Aortic smooth muscle cell (primary cell): ENCODE measurements at places on chromosomes 5 and 9. TPM values are rescaled to one million over a fixed set of nuclear protein-coding genes. Genes with fewer than 3 reads are reported as not detected.

FOXD4L6 gene
- 0.06 TPM in 1 of 2 replicates, not detected in the other for total RNA-seq

SLC1A1 gene
- total RNA-seq, result 38.7 and 78.2 TPM in 2 replicates

IL9 gene
- total RNA-seq, result not detected in 2 replicates

CDC26 gene
- 56.0 and 58.9 TPM in 2 replicates for total RNA-seq

ZDHHC11B gene
- total RNA-seq, result 0.26 TPM in 1 of 2 replicates, not detected in the other

POU4F3 gene
- total RNA-seq, result 0.06 TPM in 1 of 2 replicates, not detected in the other

THBS4 gene
- total RNA-seq, result 0.56 and 1.3 TPM in 2 replicates

SPINK5 gene
- 0.13 TPM in 1 of 2 replicates, not detected in the other for total RNA-seq

F2RL2 gene
- 1.7 and 4.2 TPM in 2 replicates for total RNA-seq

MYORG gene
- 0.92 and 1.2 TPM in 2 replicates for total RNA-seq

RLN1 gene
- not detected in 2 replicates for total RNA-seq

NXNL2 gene
- total RNA-seq, result 0.66 and 0.81 TPM in 2 replicates

CFAP77 gene
- not detected in 2 replicates for total RNA-seq

PCDHAC2 gene
- total RNA-seq, result 0.31 and 0.53 TPM in 2 replicates

SPTLC1 gene
- 82.7 and 89.6 TPM in 2 replicates for total RNA-seq

CYSRT1 gene
- 0.87 and 1.2 TPM in 2 replicates for total RNA-seq

C5orf46 gene
- total RNA-seq, result 0.66 and 1.1 TPM in 2 replicates

GPSM1 gene
- total RNA-seq, result 41.7 and 50.7 TPM in 2 replicates

CDH9 gene
- not detected in 2 replicates for total RNA-seq

SYK gene
- total RNA-seq, result under 0.01 TPM in 1 of 2 replicates, not detected in the other

GABBR2 gene
- total RNA-seq, result 0.12 and 0.13 TPM in 2 replicates

SLC4A9 gene
- total RNA-seq, result not detected in 2 replicates

SAPCD2 gene
- total RNA-seq, result 5.1 and 7.7 TPM in 2 replicates
